ENCODE measurements at places on chromosomes 2 and 18.

DNA sequence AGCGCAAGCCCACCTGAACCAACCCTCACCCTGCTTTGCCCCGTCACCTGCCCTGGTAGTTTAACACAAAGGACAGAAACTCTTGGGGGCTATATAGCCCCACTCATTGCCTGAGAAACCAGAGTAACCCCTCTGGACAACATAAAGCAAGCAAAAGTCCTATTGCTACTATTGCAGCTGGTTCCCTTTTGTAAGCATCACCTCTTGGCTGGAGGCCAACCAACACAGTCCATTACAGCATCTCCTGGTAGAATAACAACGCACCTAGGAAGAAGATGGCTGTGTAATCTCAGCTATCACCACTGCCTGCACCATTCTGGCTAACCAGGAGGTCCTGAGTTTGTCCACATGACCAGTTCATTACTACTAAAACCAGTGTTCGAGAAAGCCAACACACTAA is 36.4 kb downstream of the FLACC1 start:
- no peak for DNase-seq

- DNase-seq, result no peak
Observed at GRCh38 chr2:127498386-127498785, 27.9 kb downstream of the IWS1 start.

DNA sequence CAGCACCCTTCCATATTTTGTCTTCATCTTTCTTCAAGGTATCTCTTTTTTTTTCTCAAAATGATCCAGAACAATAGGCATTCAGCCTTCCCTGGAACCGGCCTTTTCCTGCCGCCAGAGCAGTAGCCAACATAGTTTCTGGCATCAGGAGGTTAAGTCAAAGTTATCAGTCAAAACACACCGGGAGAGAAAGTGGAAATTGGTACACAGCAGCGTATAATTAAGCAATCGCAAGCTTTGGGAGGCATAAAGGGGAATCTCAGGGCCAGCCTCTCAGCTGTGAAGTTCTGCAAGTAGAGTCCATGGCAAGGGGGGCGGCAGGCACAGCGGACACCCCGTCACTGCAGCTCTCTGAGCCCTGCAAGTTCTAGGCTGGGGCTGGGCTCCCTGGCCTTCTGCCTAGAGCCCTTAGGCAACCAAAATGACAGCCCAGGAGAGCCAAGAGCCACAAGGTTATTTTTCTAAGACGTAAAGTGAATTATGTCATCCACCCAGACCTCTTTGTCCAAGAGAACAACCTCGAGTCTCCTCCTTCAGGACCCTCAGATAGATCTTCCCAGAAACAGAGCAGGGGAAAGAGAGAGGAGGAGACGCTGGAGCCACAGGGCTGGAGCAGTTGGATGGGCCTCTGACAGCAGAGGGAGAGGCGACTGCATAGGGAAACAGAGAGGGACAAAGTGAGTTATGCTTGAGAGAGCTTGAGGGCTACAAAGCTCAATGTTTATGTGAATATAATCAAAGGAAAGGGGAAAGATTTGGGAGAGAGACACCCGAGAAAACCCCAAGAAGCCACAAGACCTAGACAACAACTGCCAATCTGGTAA is 114.7 kb downstream of the BCL2L11 start:
- DNase-seq, result no peak

GRCh38 chr2:220417503-220417902 is 790.1 kb downstream of the SLC4A3 start:
- no peak for DNase-seq

DNA sequence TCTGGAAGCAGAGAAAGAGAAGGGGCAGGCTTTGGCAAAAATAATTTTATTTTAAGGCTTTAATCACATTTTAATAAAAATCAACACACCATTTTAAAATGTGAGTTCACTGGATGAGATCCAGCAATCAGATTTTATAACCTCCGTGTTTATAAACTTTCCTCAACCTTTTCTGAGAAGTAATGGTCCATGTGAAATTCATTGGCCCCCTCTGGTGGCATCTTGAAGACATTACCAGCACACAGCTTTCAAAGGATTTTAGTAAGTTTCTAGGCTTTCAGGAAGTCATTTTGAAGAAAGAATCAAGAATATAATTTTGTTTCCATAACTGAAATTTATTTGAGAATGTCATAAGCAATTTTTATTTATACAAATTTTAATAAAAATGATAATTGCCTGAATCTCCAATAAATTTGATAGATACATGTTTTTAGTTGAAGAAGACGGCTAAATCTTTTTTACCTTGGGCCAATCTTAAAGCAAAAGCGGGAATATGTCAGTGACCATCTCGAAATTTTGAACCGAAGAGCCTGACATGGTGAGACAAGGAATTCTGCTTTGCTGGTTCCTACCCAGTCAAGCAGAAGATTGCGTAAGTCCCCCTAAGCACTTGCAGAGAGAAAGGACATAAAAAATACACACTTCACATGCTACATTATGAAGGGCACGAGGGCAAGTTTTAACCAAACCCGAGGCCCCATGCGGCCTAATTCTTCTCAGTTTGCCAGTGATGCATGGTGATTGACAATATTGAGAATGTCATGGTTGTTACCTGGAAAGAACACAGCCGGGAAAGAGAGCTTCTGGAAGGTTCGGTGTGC is 128.4 kb upstream of the CBLN2 start:
- DNase-seq, result no peak
